ENCODE measurements at places on chromosomes 7 and 10. TPM values are rescaled to one million over a fixed set of nuclear protein-coding genes. Genes with fewer than 3 reads are reported as not detected.
A peak's percentile ranks its signal among the peaks of the same experiment; 100 is the strongest.

DNA sequence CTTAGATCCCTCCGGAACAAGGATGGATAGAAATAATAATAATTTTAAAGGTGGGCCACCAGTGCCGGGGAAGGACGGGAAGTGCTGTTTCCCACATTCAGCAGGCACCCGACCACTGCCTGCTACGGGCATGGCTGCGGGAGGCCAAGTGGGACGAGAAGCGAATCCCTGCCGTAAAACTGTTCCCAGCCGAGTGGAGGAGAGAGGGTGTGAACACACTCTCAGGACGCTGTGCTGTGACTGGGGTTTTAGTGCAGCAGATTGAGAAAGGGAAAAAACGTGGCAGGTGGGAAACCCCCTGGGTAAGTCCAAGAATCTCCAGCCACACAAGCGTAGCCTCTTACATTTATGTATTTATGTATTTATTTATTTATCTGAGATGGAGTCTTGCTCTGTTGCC is 158.8 kb downstream of the DNAJB6 start:
- no peaks in the 10 kb centered on the region for H3K4me1 ChIP-seq
- no peak for DNase-seq
- no peak overlapping the region for H3K4me3 ChIP-seq
- H3K27ac ChIP-seq = no peak overlapping the region

DNA sequence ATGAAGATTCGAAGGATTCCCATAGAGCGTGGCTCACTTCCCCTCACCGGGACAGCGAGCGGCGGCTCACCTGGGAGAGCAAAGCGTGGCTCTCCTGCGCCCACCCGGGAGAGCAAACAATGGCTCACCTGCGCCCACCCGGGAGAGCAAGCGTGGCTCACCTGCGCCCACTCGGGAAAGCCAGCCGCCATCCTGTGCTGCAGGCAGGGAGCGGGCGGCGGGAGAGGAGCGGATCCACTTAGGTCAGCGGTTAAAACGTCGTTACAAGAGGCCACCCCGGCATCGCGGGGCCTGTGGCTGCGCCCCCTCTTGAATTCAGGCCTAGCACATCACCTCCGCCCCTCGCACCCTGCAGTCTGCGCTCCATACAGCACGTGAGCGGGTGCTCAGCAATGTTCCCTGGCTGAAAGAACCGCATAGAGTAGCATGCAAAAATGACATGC is 461 bp upstream of the FIGNL1 start:
- no peaks in the 10 kb centered on the region for H3K27me3 ChIP-seq
- peak overlapping the region; percentile 74 for H3K27ac ChIP-seq
- H3K4me1 ChIP-seq = no peaks in the 10 kb centered on the region
- H3K36me3 ChIP-seq = peaks cover 4% of the 10 kb centered on the region

- H3K27me3 ChIP-seq = no peaks in the 10 kb centered on the region
- peaks cover 2% of the 10 kb centered on the region for H3K4me1 ChIP-seq
- no peaks in the 10 kb centered on the region for H3K36me3 ChIP-seq
- H3K4me3 ChIP-seq = peak overlapping the region; percentile 11
- H3K27ac ChIP-seq = peak overlapping the region; percentile 88
Observed at GRCh38 chr10:24465124-24465874, 256.4 kb downstream of the KIAA1217 start.

DNA sequence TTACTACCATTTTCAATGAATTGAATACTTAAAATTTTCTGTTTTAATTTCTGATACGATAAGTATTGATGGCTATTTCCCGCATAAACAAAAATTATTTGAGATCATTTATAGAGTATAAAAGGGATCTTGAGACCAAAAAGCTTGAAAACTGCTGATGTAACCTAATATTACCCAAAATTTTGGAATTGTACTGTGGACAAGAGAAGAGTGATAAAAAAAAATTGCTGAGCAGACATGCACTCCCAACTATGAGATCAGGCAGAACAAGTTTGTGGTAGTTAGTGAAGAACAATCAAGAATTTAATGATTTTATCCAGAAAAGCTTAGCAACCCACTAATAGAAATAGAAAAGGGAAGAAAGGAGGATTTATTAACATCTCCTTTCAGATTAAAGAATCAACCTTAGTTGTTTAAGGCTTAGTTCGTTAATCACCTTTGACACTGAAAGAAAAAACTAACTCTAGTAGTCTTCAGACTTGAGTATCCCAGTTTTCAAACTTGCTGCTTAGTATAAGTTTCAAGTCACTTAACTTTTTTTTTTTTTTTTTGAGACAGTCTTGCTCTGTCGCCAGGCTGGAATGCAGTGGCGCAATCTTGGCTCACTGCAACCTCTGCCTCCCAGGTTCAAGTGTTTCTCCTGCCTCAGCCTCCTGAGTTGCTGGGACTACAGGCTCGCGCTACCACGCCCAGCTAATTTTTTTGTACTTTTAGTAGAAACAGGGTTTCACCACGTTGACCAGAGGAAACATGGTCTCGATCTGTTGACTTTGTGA is 50.6 kb upstream of the ZC3HAV1 start:
- no peaks in the 10 kb centered on the region for H3K4me1 ChIP-seq
- H3K36me3 ChIP-seq = no peaks in the 10 kb centered on the region
- no peak overlapping the region for H3K4me3 ChIP-seq
- DNase-seq = no peak
- no peaks in the 10 kb centered on the region for H3K27me3 ChIP-seq
- no peak overlapping the region for H3K27ac ChIP-seq

- H3K27ac ChIP-seq = no peak overlapping the region
- H3K27me3 ChIP-seq = no peaks in the 10 kb centered on the region
- no peaks in the 10 kb centered on the region for H3K4me1 ChIP-seq
- H3K4me3 ChIP-seq = no peak overlapping the region
- H3K36me3 ChIP-seq = no peaks in the 10 kb centered on the region
Observed at GRCh38 chr10:36324831-36325230, 682.7 kb upstream of the FZD8 start.

GRCh38 chr7:141820067-141820466 is 21.2 kb downstream of the PRSS37 start:
- DNase-seq = no peak
- H3K4me3 ChIP-seq = no peak overlapping the region
- no peaks in the 10 kb centered on the region for H3K36me3 ChIP-seq
- no peaks in the 10 kb centered on the region for H3K27me3 ChIP-seq
- H3K27ac ChIP-seq = no peak overlapping the region
- no peaks in the 10 kb centered on the region for H3K4me1 ChIP-seq

DNA sequence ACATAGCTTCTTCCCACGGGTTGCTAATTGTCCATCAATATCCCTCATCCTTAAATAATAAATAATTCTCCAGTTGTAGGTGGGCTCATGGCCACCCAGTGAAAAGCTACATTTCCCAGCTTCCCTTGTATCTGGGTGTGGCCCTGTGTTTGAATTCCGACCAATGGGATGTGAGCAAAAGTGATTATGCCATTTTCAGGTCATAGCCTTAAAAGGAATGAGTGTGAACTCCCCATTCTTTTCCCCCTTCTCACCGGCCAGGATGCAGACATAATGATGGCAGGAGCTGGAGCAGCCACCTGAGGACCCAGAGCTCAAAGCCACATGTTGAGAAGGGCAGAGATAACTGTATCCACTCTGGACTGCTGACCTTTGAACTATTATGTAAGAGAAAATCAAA is 30.3 kb upstream of the CALU start:
- no peak overlapping the region for H3K4me3 ChIP-seq
- no peak for DNase-seq
- H3K27ac ChIP-seq = no peak overlapping the region
- no peaks in the 10 kb centered on the region for H3K27me3 ChIP-seq
- H3K4me1 ChIP-seq = no peaks in the 10 kb centered on the region

DNA sequence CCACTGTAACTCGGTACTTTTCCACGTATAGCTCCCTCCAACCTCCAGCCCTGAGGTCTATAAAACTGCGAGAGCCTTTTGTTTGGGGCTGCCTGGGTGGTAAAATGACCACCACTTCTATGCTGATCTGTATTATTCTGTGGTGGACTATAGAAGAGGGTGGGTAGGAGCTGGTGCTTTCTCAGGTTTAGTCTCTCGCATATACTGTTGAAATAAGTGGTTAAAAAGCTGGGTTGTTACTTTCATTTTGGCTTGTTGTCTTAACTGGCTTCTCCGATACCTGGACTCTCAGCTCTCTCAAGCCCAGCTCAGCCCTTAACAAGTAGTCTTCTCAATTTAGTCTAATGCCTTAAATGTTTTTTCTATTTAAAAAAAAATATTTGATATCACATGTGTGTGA is 70.3 kb downstream of the KIF20B start:
- H3K36me3 ChIP-seq = no peaks in the 10 kb centered on the region
- DNase-seq = no peak
- no peak overlapping the region for H3K4me3 ChIP-seq
- no peaks in the 10 kb centered on the region for H3K4me1 ChIP-seq
- no peak overlapping the region for H3K27ac ChIP-seq

- no peaks in the 10 kb centered on the region for H3K36me3 ChIP-seq
- H3K27ac ChIP-seq = no peak overlapping the region
- no peaks in the 10 kb centered on the region for H3K27me3 ChIP-seq
- H3K4me3 ChIP-seq = no peak overlapping the region
- no peaks in the 10 kb centered on the region for H3K4me1 ChIP-seq
- DNase-seq = no peak
Observed at GRCh38 chr10:22750131-22750530, 35.8 kb upstream of the PIP4K2A start.

DNA sequence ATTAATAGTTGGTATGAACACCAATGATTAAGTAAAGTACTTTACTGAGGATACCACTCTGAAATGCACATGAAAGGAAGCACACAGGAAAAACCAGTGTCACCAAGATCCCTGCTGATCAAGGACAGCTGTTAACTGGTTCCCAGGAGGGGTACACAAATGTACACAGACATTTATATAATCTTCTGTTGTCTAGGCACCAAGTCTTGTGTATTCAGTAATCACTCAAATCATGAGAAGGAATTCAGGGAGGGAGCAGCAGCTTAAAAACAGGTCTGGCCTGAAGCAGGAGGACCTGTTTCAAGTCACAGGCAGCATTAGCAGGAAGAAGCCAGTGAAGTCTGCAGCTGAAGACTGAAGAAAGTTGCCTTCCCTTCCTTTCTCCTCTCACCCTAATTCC is 18.7 kb downstream of the MPP7 start:
- DNase-seq = peak; percentile 70
- no peak overlapping the region for H3K4me3 ChIP-seq
- peak overlapping the region; percentile 52 for H3K27ac ChIP-seq
- no peaks in the 10 kb centered on the region for H3K36me3 ChIP-seq

GRCh38 chr7:150923196-150923595 is 54.9 kb downstream of the KCNH2 start:
- DNase-seq = no peak
- no peaks in the 10 kb centered on the region for H3K27me3 ChIP-seq
- H3K36me3 ChIP-seq = no peaks in the 10 kb centered on the region
- H3K27ac ChIP-seq = no peak overlapping the region

GRCh38 chr10:109126016-109126415 is 797.3 kb downstream of the XPNPEP1 start:
- no peak for DNase-seq
- no peak overlapping the region for H3K4me3 ChIP-seq
- no peaks in the 10 kb centered on the region for H3K27me3 ChIP-seq
- H3K4me1 ChIP-seq = no peaks in the 10 kb centered on the region
- H3K27ac ChIP-seq = no peak overlapping the region
- H3K36me3 ChIP-seq = no peaks in the 10 kb centered on the region

GRCh38 chr10:38127812-38128211 is 33.7 kb downstream of the ZNF37A start:
- H3K27ac ChIP-seq = no peak overlapping the region
- no peaks in the 10 kb centered on the region for H3K27me3 ChIP-seq
- H3K4me3 ChIP-seq = no peak overlapping the region
- no peaks in the 10 kb centered on the region for H3K36me3 ChIP-seq

DNA sequence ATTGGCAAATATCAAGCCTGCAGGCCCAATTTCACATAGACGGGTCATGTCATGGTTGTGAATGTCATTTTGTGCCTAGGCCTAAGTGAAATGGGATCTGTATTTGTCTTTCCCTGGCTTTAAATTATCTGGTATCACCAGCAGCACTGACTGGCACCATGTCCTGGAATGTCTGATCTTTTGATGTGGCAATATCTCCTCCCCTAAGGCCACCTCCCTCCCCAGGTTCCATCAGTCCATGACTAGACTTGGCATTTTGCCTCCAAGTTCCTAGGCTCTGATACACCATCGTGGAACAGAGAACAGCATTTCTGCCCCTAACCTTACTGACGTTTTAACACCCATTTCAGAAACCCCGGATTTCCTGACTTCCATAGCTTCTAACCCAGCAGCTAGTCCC is 513.9 kb downstream of the GALNT17 start:
- H3K27ac ChIP-seq = no peak overlapping the region
- H3K4me3 ChIP-seq = no peak overlapping the region
- no peak for DNase-seq
- H3K36me3 ChIP-seq = no peaks in the 10 kb centered on the region
- no peaks in the 10 kb centered on the region for H3K27me3 ChIP-seq
- H3K4me1 ChIP-seq = no peaks in the 10 kb centered on the region

GRCh38 chr10:125708971-125709503 is 10.5 kb upstream of the EDRF1 start:
- H3K4me3 ChIP-seq = no peak overlapping the region
- H3K4me1 ChIP-seq = no peaks in the 10 kb centered on the region
- no peaks in the 10 kb centered on the region for H3K27me3 ChIP-seq

DNA sequence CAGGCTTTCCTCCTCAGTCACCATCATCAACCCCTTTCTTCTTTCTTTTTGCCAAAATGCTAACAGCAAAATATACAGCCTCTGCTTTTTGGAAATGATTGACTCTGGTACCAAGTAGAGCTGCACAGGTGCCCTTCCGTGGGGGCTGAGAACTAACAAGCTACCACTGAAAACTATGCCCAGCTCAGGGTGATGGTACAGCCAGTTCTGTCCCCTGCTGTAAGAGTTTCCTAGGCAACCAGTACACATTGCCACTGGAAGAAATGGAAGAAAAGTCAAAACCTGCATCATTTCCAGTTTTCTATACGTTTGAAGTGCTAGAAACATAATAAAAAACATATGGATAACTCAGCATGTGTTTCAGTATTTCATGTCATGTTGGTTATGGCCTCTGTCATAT is 297.5 kb downstream of the PRKG1 start:
- no peak for DNase-seq
- H3K27ac ChIP-seq = no peak overlapping the region
- no peaks in the 10 kb centered on the region for H3K4me1 ChIP-seq
- H3K27me3 ChIP-seq = no peaks in the 10 kb centered on the region
- no peaks in the 10 kb centered on the region for H3K36me3 ChIP-seq

DNA sequence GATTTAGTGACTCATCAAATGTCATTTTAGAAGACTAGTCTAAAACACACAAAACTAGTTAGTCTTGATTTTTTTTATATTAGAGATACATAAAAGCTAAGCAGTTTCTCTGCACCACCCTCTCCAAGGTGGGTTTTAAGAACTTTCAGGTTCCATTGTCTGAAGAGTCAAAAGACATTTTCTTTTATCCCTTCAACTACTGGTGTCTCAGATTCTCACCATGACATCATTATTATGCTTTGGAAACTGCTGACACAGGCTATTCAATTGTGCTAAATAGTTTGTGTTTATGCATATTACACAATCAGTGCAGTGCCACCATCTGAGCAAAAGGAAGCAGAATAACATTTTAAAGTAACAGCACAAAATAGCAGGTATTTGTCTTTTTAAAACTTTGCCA is 52.2 kb downstream of the IGF2BP3 start:
- no peaks in the 10 kb centered on the region for H3K27me3 ChIP-seq
- no peak overlapping the region for H3K27ac ChIP-seq
- H3K36me3 ChIP-seq = no peaks in the 10 kb centered on the region
- no peaks in the 10 kb centered on the region for H3K4me1 ChIP-seq
- DNase-seq = no peak
- H3K4me3 ChIP-seq = no peak overlapping the region

The HTR5A gene
- total RNA-seq = not detected

The ITIH2 gene
- not detected for total RNA-seq

The SFMBT2 gene
- total RNA-seq = 18.5 TPM

The NYAP1 gene
- 16.9 TPM for total RNA-seq

The HACD1 gene
- total RNA-seq = 35.3 TPM

The FLNC gene
- total RNA-seq = 150 TPM

The CPEB3 gene
- 10.6 TPM for total RNA-seq

The LEP gene
- not detected for total RNA-seq

The INTS15 gene
- 38.7 TPM for total RNA-seq

Data from prostate gland (tissue), 2 donors.